Naive thymus-derived CD4-positive, alpha-beta T cell (primary cell): ENCODE measurements at places on chromosomes 3 and 15. TPM values are rescaled to one million over a fixed set of nuclear protein-coding genes. Genes with fewer than 3 reads are reported as not detected.

GRCh38 chr3:10389995-10390394 is 69.1 kb upstream of the SEC13 start:
- no peak overlapping the region for H3K27ac ChIP-seq
- DNase-seq, result no peak
- no peaks in the 10 kb centered on the region for H3K36me3 ChIP-seq
- H3K27me3 ChIP-seq, result no peaks in the 10 kb centered on the region
- peaks cover 16% of the 10 kb centered on the region for H3K4me1 ChIP-seq
- no peak overlapping the region for H3K4me3 ChIP-seq

DNA sequence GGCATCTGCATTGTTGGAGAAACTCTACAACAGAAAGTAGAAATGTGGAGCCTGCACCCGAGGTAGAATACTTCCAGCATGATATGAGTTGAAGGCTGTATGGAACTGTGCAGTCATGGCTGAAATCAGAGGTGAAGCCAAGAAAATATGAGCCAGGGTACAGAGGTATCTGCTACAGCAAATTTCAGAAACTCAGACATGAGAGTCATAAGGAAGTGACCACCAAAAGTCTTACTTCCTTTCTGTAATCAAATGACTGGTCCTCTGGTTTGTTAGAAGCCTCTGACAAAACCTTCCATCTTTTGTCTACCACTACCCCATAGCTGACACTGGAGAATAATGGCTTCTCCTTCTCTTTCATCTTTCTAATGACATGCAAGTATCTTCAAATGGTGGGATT is 159.4 kb downstream of the TMEM108 start:
- no peaks in the 10 kb centered on the region for H3K4me1 ChIP-seq
- no peaks in the 10 kb centered on the region for H3K36me3 ChIP-seq
- H3K4me3 ChIP-seq, result no peak overlapping the region
- H3K27ac ChIP-seq, result no peak overlapping the region

- peak overlapping the region; percentile 34 for H3K4me3 ChIP-seq
- peak; percentile 80 for DNase-seq
- peak overlapping the region; percentile 58 for H3K27ac ChIP-seq
- H3K36me3 ChIP-seq, result peaks cover 36% of the 10 kb centered on the region
- peaks cover 68% of the 10 kb centered on the region for H3K4me1 ChIP-seq
Measured at GRCh38 chr3:43346978-43347749, 60.8 kb downstream of the SNRK start.

- no peak overlapping the region for H3K27ac ChIP-seq
- no peak for DNase-seq
- no peak overlapping the region for H3K4me3 ChIP-seq
Measured at GRCh38 chr3:193845144-193845543, 252.1 kb downstream of the OPA1 start.

DNA sequence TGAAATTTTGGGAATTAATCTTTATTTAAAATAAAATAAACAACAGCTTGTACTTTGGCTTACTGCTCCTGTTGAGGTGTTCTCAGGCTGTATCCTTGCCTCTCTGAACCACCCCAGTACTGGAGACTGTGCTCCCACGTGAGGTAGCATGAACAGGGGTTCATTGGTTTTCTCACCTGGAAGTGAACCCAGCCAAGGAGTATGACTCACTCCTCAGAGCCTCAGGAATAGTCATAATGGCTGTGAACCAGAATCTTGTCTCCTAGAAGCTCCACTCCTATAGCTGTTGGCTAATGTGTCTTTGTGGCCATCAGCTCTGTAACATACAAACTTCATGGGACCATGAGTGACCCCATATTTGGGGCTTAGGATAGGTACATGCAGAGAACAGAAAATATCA is 122.5 kb upstream of the ST8SIA2 start:
- no peaks in the 10 kb centered on the region for H3K4me1 ChIP-seq
- no peaks in the 10 kb centered on the region for H3K36me3 ChIP-seq
- no peak for DNase-seq
- no peak overlapping the region for H3K4me3 ChIP-seq
- no peak overlapping the region for H3K27ac ChIP-seq

DNA sequence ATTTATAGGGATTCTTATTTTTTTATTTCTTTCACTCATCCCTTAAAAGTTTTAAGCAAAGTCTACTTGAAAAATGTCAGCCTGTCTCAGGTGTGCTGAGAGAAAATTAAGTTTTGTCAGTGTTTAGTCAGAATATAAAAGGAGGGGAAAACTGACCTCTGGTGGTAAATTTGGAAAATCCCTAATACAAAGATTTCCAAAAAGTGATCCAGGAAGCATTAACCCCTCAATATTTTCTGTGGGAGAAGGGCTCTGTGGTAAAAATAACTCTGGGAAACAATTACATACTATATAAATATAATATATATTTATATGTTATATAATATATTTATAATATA is 41.0 kb upstream of the FRMD4B start:
- no peaks in the 10 kb centered on the region for H3K4me1 ChIP-seq
- no peak for DNase-seq
- no peaks in the 10 kb centered on the region for H3K36me3 ChIP-seq
- no peak overlapping the region for H3K4me3 ChIP-seq
- no peaks in the 10 kb centered on the region for H3K27me3 ChIP-seq

GRCh38 chr3:188533612-188534357 is 379.8 kb downstream of the LPP start:
- no peaks in the 10 kb centered on the region for H3K36me3 ChIP-seq
- no peaks in the 10 kb centered on the region for H3K27me3 ChIP-seq
- no peak for DNase-seq
- H3K4me3 ChIP-seq, result no peak overlapping the region

DNA sequence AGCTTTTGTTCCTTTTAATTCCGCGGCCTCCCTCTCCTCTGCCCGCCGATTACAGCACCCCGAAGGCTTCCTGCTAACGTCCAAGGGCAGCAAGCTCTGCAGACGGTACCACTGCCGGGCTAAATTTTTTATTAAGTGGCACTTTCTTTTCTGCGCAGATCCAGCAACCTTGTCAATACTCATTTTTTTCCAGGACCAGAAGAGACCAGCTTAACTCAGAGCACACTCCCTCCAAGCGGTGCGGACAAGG is 542 bp upstream of the MEIS2 start:
- no peak for DNase-seq
- H3K27ac ChIP-seq, result no peak overlapping the region
- H3K36me3 ChIP-seq, result no peaks in the 10 kb centered on the region
- H3K4me1 ChIP-seq, result peaks cover 27% of the 10 kb centered on the region
- H3K4me3 ChIP-seq, result peak overlapping the region; percentile 60

DNA sequence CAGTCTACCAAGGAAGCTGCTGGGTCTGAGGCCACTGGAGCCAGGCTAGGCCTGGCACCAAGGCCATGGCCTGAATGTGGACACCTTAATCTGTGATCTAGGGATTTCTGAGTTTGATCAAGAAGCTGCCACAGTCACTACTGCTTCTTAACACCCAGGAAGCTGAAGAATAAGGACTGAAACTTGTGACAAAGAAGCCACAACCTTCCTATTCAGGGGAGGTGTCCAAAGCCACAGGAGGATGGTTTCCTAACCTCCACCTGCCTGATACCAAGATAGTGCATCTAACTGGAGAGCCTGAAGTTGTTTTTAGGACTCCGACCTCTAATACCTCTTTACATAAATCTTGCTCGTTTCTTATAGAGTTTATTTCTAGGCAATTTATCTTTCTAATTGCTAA is 5.5 kb upstream of the ANO10 start:
- no peak overlapping the region for H3K4me3 ChIP-seq
- no peaks in the 10 kb centered on the region for H3K36me3 ChIP-seq
- no peak for DNase-seq
- no peak overlapping the region for H3K27ac ChIP-seq
- H3K27me3 ChIP-seq, result peaks cover 3% of the 10 kb centered on the region
- H3K4me1 ChIP-seq, result peaks cover 3% of the 10 kb centered on the region

- H3K27me3 ChIP-seq, result peaks cover 3% of the 10 kb centered on the region
- no peak overlapping the region for H3K27ac ChIP-seq
- no peak overlapping the region for H3K4me3 ChIP-seq
- DNase-seq, result no peak
Measured at GRCh38 chr15:76140074-76140464, 80.3 kb downstream of the TMEM266 start.

- H3K4me1 ChIP-seq, result peaks cover 4% of the 10 kb centered on the region
- H3K27ac ChIP-seq, result no peak overlapping the region
- DNase-seq, result no peak
- no peaks in the 10 kb centered on the region for H3K27me3 ChIP-seq
- no peak overlapping the region for H3K4me3 ChIP-seq
Measured at GRCh38 chr3:125132815-125133214, 77.0 kb upstream of the HEG1 start.

DNA sequence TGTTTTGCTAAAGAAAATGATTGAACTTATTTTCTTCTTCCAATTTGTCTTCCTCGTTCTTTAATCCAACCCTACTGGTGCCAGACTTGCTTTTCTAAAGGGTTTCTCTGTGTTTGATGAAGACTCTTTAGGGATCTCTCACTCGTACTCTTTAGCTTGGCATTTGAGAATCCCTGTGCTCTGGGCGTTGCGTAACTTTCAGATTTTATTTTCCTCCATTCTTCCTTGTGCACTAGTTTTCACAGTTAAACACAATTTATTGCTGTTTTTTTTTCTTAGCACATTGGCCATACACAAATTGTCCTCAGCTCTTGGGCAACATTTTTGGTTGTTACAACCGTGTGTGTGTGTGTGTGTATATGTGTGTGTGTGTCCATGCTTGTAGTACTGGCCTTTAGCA is 95.8 kb upstream of the ADAMTSL3 start:
- no peaks in the 10 kb centered on the region for H3K36me3 ChIP-seq
- H3K27ac ChIP-seq, result no peak overlapping the region
- H3K27me3 ChIP-seq, result no peaks in the 10 kb centered on the region
- no peak overlapping the region for H3K4me3 ChIP-seq
- no peak for DNase-seq
- H3K4me1 ChIP-seq, result no peaks in the 10 kb centered on the region

DNA sequence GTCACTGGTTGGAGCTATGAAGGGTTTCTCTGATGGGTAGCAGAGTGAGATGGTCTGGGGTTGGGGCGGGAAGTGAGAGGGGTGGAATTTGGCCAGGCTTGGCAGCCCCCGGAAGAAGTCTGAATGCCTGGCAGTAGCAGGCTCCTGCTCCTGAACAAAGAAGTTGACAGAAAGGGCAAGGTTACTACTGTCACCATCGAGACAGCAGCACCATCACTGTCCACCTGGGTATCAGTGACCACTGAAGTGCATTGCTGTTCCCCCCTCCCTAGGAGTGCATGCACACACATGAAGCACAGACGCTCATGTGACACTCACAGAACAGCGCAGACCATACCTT is 42.9 kb downstream of the COLQ start:
- H3K4me1 ChIP-seq, result no peaks in the 10 kb centered on the region
- H3K27me3 ChIP-seq, result no peaks in the 10 kb centered on the region
- DNase-seq, result no peak
- H3K27ac ChIP-seq, result no peak overlapping the region
- no peak overlapping the region for H3K4me3 ChIP-seq
- no peaks in the 10 kb centered on the region for H3K36me3 ChIP-seq

GRCh38 chr15:28123408-28124023 is 24.4 kb upstream of the OCA2 start:
- no peaks in the 10 kb centered on the region for H3K36me3 ChIP-seq
- no peaks in the 10 kb centered on the region for H3K4me1 ChIP-seq
- H3K27ac ChIP-seq, result no peak overlapping the region
- H3K4me3 ChIP-seq, result no peak overlapping the region

DNA sequence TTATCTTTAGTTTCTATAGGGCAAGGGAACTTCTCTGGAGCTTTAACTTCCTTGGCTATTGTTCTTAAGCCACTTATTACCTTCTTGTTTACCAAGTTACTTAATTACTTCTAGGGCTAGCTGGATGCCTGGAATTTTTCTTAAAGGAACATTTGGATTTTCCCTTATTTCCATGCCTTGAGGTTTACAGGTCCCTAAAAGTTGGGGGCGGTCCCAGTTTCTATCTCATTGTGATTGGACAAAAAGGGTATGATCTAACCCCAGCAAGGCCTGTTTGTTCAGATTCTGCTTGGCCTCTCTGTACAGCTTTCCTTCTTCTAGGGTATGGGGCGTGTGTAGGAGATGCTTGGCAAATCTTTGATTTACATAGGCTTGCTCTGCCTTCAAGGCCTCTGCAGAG is 17.4 kb downstream of the PDHB start:
- H3K27ac ChIP-seq, result no peak overlapping the region
- no peaks in the 10 kb centered on the region for H3K27me3 ChIP-seq
- H3K36me3 ChIP-seq, result no peaks in the 10 kb centered on the region
- no peak overlapping the region for H3K4me3 ChIP-seq
- DNase-seq, result no peak

DNA sequence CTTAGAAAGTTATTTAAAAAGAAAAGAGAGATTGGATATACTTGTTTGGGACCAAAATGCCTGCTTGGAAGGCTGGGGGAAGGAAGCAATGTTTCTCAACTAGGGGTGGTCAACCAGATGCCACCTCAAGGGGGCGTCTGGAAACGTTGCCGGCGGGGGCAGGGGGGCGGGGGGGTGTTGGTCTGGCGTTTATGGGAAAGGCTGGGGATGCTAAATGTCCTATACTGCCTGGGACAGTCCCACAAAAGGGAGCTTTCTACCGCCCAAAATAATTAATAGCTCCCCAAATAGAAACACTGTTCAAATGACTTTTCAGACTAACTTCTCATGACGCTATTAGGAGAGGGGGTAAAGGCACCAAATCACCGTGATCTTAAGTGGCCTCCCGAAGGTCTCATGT is 2.2 kb downstream of the POLG start:
- H3K4me1 ChIP-seq, result peaks cover 54% of the 10 kb centered on the region
- peak overlapping the region; percentile 13 for H3K4me3 ChIP-seq
- H3K36me3 ChIP-seq, result peaks cover 27% of the 10 kb centered on the region
- DNase-seq, result no peak
- H3K27me3 ChIP-seq, result no peaks in the 10 kb centered on the region
- no peak overlapping the region for H3K27ac ChIP-seq

DNA sequence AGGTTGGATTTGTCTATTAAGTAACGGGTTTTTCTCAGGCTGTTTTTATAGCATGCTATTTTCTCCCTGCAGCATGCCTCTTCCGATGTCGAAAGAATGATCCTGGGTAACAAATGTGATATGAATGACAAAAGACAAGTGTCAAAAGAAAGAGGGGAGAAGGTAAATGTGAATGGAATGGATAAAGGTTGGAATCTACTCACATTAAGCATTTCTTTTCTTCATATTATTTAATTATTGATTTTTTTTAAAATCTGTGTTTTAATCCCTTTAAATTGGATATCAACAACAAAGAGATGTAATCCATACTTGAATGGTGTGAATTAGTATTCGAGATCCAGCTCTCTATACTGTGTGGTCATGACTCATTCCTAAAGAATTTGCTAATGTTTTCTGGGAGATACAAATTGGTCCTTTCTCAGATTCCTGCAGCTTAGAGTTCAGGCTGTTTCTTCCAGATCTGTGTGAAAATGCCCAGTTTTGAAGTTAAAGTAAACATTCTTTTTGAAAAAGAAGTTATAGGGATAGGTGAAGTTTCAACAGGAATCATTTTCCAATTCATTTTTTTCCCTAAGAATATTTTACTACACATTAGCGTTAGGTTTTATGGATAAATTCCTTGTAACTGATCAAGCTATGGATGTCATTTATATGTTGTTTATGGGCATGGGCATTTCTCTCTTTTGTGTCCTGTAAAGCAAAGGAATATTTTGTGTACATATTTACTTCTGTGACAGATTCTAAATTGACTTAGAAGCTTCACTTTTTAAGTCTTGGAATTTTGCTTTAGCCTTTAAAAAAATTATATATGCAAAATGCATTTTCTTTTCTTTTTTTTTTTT is 20.8 kb upstream of the APH1B start:
- H3K27me3 ChIP-seq, result no peaks in the 10 kb centered on the region
- H3K27ac ChIP-seq, result no peak overlapping the region
- H3K36me3 ChIP-seq, result peaks cover 21% of the 10 kb centered on the region
- H3K4me1 ChIP-seq, result no peaks in the 10 kb centered on the region

CADM2 gene
- not detected for polyA plus RNA-seq

CASR gene
- polyA plus RNA-seq, result not detected

TRPM1 gene
- not detected for polyA plus RNA-seq

SNTN gene
- polyA plus RNA-seq, result not detected

SERPINI1 gene
- polyA plus RNA-seq, result 5.9 TPM

FGF12 gene
- not detected for polyA plus RNA-seq
